KBM-7 (cell line): ENCODE measurements at places on chromosomes 6 and 20.

- peak; percentile 61 for DNase-seq
Observed at GRCh38 chr6:100228834-100229441, 234.9 kb upstream of the MCHR2 start.

- no peak for DNase-seq
Observed at GRCh38 chr20:5626603-5627002, 123.6 kb upstream of the SHLD1 start.

GRCh38 chr20:2156666-2157624, 55.3 kb downstream of the STK35 start:
- no peak for DNase-seq

GRCh38 chr20:11364736-11365135, 553.0 kb upstream of the BTBD3 start:
- no peak for DNase-seq

- DNase-seq: peak; percentile 55
Observed at GRCh38 chr6:119310486-119311036, 39.0 kb downstream of the MAN1A1 start.

DNA sequence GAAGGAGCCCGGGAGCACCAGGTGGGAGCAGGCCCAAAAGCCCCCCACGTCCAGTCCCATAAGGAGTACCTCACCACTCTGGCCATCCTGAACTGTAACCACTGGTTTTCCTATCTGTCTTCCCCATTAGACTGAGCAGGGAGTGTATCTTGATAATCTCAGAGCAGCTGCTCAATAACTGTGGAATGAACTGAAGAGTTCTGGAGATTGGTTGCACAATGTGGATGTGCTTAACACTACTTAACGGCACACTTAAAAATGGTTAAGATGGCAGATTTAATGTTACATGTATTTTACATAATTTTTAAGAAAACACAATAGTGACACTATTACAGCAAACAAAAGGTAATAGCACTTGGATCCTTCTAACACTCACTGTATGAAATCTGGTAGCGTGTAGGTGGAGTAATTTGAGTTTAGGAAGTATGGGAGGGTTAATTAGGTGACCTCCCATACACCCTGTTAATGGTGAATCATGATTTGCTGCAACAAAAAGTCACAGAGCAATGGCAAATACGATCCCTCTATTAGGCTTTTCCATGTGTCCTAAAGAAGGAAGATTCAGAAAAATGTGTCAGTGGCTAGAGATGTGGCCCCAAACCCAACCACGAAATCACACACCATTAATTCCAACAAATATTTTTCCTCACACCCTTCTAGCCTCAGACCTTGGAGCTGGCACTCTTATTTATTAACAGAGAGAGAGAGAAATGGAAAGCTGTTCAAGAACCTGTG, 18.4 kb downstream of the TRAM2 start:
- DNase-seq: no peak

DNA sequence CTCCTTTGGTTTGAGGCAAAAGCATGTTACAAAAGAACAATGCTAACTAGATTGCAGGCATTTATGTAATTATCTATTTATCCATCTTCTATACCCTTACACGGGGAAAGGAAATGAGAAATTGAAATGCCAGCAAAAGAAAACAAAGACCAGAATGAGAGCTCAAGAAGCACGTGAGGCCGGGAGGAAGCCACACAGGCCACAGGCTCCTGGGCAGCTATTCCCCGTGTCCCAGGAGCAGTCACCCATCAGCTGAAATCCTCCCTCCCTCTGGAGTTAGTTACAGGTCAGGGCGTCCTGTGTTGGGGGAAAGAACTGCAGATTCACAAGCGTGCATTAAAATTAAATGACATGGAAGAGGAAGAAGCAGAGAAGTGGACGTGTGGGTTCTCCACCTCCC, 64.7 kb upstream of the RPS6KA2 start:
- no peak for DNase-seq

DNA sequence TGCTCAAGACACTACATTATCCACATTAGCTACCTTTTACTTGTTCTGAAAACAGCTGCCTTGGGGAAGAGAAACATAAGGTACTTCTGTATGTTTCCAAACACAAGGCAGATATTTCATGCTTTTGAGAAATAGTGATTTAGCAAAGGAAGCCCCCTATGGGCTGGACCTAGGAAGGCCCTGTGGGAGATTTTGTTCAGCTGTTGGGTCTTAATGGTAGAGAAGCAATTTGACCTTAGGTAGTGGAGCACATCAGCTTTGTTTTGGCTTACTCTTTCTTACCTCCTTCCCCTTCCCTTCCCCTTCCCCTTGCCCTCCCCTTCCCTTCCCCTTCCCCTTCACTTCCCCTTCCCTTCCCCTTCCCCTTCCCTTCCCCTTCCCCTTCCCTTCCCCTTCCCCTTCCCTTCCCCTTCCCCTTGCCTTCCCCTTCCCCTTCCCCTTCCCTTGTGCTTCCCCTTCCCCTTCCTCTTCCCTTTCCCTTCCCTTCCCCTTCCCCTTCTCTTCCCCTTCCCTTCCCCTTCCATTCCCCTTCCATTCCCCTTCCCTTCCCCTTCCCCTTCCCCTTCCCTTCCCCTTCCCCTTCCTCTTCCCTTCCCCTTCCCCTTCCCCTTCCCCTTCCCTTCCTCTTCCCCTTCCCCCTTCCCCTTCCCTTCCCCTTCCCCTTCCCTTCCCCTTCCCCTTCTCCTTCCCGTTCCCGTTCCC, 84.6 kb downstream of the ANKS1A start:
- peak; percentile 26 for DNase-seq

- DNase-seq: no peak
Observed at GRCh38 chr20:35838205-35838604, 66.4 kb downstream of the PHF20 start.

- DNase-seq: peak; percentile 47
Observed at GRCh38 chr20:23161244-23161891, 75.2 kb upstream of the CD93 start.

- peak; percentile 13 for DNase-seq
Observed at GRCh38 chr20:2871111-2871465, 2.2 kb upstream of the PTPRA start.

DNA sequence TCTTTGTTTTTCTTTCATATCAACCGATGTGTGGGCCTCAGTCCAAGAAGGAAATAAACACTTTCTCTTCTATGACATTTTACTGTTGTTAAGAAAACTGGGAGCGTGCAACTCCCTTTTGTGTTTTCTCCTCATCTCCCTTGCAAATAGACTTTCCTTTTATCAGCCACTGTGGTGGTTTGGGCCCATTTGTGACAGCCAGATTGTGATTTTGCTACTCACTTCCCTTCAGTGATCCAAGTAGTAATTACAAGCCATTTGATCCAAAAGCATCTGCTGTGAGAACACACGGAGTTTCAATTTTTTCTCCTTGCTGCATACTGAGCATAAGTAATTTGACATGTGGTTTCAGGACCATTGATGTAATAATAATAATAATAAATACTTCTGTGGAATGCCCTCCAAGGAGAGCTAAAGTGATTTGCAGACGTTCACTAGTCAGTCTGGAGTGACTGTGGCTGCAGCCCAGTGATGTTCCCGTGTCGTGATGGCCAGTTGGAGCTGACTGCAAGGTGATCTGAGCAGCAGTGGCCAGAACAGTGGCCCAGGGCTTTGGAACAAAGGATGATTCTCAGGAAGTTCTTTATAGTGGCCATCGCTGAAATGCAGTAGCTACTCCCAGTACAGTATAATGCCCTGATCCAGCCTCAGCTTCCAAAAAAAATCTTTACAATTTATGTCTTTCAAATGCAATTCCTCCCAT, 91.9 kb upstream of the CLDN20 start:
- no peak for DNase-seq

- no peak for DNase-seq
Observed at GRCh38 chr6:87588756-87589407, 905 bp downstream of the RARS2 start.

- DNase-seq: peak; percentile 28
Observed at GRCh38 chr6:17881085-17881858, 106.2 kb downstream of the KIF13A start.

- DNase-seq: no peak
Observed at GRCh38 chr6:126605089-126605488, 265.2 kb downstream of the CENPW start.

DNA sequence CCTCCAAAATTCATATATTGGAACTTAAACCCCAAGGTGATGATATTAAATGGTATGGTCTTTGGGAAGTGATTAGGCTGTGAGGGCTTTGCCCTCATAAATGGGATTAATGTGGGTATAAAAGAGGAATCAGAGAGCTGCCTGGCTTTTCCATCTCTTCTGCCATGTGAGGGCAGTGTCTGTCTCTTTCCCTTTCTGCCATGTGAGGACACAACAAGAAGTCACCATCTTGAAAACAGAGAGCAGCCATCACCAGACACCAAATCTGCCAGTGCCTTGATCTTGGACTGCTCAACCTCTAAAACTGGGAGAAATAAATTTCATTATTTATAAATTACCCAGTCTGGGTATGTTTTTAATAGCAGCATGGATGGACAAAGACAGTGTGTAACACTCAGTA, 263.0 kb downstream of the PAX1 start:
- DNase-seq: no peak

DNA sequence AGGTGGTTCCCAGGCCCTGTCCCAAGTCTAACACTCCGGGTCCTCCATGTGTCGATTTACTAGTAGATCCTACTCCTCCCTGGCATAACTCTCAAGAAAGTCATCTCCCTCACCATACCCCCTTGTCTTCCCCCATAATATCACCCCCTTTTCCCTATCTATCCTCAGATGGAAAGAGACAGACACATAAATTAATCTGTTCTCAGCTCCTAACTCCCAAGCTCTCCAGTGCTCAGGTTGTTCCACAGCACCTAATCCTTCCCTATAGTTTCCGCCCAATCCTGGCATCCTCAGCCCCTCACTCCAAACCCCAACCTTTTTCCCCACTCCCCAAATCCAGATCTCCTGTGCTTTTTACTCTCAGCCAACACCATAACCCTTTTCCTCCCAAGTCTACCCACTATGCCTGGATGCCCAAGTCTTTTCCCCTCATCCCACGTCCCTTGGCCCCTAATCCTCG, 808 bp downstream of the ILRUN start:
- DNase-seq: peak; percentile 9

- DNase-seq: peak; percentile 16
Observed at GRCh38 chr6:14025160-14025559, 92.4 kb upstream of the CD83 start.
